HCEC 1CT (cell line): ENCODE measurements at places on chromosomes 3 and 15.

GRCh38 chr3:187518616-187519015 lies 150.4 kb downstream of the RTP4 start:
- no peak for DNase-seq

DNA sequence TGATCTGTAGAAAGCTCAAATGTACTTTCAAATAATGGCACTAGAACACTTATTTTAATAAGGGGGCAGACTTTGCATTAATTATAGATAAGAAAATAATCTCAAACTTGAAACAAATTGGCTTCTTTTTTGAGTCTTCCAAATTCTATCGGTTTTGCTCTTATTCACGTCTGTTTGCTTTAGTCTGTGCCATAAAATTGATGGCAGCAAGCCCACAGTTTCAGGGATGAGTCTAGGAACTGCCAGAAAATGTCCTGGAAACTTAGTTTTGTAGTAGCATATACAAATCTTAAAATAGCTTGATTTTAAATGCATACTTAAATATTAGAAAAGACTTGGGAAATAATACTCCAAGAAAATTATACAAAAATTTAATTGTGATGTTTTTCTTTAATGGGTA lies 39.7 kb downstream of the BCHE start:
- DNase-seq: no peak

GRCh38 chr15:34436956-34437442 lies 609 bp downstream of the GOLGA8A start:
- peak; percentile 4 for DNase-seq

DNA sequence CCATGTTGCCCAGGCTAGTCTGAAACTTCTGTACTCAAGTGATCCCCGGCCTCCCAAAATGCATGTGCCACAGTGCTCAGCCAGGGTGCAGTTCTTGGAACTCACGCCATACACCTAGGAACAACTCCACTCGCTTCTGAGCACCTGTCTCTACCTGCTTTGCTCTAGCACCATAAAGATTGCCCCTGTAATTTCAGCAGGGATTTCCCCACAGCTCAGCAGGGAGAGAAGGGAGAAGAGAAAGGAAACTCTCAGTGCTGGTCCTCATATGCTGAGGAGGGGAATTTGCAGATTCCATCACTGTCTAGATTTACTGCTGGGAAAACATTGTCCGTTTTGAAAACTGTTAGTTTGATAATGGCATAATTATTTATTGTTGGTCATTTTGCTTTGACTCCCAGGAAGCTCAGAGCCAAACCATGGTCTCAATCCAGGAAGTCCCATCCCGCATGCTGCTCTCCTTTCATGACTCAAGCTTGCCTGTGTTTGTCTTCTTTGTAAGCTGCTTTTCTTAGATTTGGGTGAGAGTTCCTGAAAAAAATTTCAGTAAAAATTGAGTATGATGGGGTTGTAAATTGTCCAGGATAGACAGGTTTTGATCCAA lies 24.2 kb downstream of the TRIM71 start:
- DNase-seq: no peak

DNA sequence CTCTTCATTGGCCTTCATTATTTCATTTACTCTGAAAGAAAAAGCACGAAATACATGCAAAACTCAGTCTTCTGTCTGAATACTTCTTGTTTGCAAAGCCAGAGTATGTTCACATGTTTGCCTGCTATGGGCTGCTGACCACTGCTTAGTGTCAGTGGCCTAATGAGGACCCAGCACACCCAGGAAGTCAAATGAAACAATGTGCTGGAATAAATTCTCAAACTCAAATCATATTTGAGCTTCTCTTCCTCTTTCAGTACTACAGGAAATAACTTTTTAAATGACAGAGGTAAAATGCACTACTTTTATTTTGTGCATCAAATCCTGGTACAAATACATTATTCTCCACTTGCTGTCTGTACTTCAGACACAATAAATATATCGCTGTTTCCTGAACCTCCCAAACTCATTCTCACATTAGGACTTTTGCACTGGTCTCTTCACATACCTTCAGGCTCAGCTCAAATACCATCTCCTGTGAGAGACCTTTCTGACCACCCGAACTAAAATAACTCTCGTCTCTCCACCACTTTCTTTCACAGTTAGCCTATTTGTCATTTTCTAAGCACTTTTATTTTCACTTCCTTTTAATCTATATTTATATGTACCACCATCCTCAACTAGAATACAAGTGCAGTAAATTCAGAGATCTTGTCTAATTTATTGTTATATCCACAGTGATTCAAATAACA lies 176.8 kb downstream of the TUSC7 start:
- DNase-seq: no peak

- DNase-seq: no peak
Observed at GRCh38 chr3:197736010-197736490, 654 bp downstream of the RUBCN start.

GRCh38 chr3:69542805-69543429 lies 157.0 kb upstream of the FRMD4B start:
- no peak for DNase-seq
